ENCODE measurements at places on chromosomes 11 and 22. TPM values are rescaled to one million over a fixed set of nuclear protein-coding genes. Genes with fewer than 3 reads are reported as not detected.

Gene GRK3
- 21.0 TPM for total RNA-seq

Gene TAGLN
- total RNA-seq: 8.6 TPM

Gene MEN1
- total RNA-seq: 4.0 TPM

Gene TESMIN
- 1.4 TPM for total RNA-seq

Gene KCNJ5
- under 0.01 TPM for total RNA-seq

Gene LRRC32
- total RNA-seq: 3.0 TPM

Gene KRTAP5-2
- total RNA-seq: not detected

Gene OR52A1
- total RNA-seq: not detected

Gene MUC5AC
- total RNA-seq: under 0.01 TPM

Gene SELENOM
- total RNA-seq: 14.6 TPM

Gene PYGM
- total RNA-seq: 4.8 TPM

Gene LSP1
- total RNA-seq: 357 TPM

Gene OR52E8
- not detected for total RNA-seq
